ENCODE measurements at places on chromosomes 7 and 10. TPM values are rescaled to one million over a fixed set of nuclear protein-coding genes. Genes with fewer than 3 reads are reported as not detected.
A peak's percentile ranks its signal among the peaks of the same experiment; 100 is the strongest.

SEMA3E gene
- 0.27 TPM for total RNA-seq

SPDYE1 gene
- total RNA-seq, result not detected

GRCh38 chr7:12583176-12583575, 12.7 kb downstream of the SCIN start:
- no peak for DNase-seq

UNC5B gene
- 15.6 TPM for total RNA-seq

GRCh38 chr7:112866424-112866823, 76.2 kb upstream of the TMEM168 start:
- DNase-seq, result no peak

RBM28 gene
- total RNA-seq, result 35.7 TPM

DNA sequence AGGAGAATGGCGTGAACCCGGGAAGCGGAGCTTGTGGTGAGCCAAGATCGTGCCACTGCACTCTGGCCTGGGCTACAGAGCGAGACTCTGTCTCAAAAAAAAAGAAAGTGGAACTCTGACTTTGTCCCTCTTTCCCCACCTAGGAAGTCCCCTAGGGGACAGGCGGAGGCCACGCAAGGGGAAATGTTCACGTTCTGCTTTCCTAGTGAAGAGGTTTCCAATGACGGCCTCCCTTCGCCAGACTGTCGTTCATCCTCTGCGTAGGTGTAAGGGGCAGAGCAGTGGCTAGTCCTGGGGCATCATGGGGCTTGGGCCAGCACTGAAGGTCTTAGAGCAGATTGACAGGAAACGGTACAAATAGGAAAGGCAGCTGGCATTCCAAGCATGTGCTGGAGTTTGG, 30.6 kb downstream of the SUFU start:
- no peak for DNase-seq

GRCh38 chr7:28500138-28500537, 87.8 kb downstream of the CREB5 start:
- DNase-seq, result no peak

DNA sequence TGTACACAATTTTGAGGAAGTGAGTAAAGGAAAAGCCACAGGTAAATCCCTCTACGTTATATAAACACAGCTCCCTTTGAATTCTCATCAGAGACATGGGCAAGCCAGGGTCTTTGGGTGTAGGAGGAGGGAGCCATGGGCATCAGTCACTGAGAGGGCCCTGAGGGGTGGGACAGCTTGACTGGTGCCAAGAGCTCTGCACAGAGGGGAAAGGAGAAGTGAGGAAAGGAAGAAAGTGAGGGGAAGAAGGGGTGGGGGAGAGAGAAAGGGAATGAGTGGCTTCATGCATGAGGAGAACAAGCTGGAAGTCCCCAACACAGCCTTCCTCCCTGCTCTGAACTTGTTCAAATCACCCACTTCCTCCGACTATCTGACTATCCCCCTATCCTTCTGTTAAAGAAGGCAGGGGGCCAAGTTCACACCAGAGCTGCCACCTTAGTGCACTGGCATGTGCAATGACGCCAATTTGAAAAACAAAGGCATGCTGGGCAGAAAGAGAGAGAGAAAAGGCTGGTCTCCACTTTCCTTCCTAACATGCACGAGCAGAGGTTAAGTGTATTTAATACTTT, 16.4 kb upstream of the RNF148 start:
- DNase-seq, result no peak

DNA sequence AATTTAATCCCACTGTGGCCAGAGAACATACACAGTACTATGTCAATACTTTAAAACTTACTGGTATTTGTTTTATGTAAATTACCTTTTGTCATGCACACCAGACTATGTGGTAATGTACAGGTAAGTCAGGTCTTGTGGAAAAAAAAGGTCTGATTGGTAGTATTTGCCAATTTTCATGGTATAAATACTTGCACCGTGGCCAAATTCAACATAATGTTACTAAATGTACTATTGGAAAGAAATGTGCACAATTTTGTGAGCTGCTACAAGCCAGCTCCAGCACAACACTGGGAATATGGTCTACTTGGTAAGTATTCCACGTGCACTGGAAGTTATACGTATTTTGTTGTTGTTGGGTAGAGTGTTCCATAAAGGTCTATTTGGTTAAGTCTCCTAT, 392.5 kb downstream of the RPS24 start:
- no peak for DNase-seq

DNA sequence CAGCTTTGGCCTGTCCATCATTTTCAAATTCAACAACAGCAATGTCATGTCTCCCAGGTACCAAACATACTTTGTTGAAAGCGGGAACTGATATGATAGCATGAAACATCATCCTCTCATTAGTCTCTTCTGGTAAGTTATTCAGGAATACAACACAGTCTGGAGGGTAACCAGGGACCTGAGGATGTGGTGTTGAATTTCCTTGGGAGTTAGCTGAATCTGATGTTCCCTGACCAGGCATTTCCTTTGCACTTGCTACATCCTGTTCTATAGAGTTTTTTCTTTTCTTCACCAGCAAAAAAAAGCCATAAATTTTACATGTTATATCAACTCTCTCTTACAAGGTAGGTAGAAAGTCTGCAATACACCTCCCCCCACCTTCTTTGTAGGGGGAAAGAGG, 97.8 kb upstream of the AFAP1L2 start:
- no peak for DNase-seq

KAZALD1 gene
- 5.1 TPM for total RNA-seq

DNA sequence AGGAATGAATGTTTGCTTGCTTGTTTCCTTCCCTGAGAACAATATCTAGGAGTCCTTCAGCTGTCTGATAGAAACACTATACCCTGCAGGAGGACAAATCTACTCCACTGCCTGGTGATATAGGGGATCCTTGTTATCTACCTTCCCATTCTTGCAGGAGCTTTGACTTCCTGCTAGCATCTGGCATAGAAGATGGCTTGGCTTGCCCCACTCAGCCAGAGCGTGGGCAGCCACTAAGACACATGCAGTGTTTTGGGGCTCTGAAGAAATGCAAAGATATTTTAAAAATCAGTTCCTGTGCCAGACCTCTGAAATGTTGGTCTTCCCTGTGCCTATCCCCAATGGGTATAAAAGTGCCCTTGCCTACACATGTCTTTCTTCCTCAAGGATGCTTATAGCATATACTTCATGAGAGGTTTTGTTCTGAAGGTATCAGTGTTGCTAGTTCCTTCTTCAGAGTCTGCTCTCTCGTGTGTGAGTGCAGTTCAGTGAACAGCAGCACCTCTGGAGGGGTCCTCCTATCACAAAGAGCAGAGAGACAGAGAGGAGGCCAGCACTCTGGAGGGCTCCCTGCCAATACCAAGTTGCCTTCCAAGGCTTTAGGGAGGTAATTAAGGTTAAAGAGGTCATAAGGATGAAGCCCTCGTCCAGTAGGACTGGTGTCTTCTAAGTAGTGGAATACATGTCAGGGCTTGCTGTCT, 149.1 kb upstream of the CALCR start:
- DNase-seq, result no peak

FFAR4 gene
- 0.08 TPM for total RNA-seq

TBRG4 gene
- 79.3 TPM for total RNA-seq

- DNase-seq, result no peak
Observed at GRCh38 chr10:58143944-58144343, 123.8 kb downstream of the IPMK start.

AKR1D1 gene
- total RNA-seq, result not detected

GRCh38 chr10:124070666-124071065, 22.7 kb downstream of the CHST15 start:
- DNase-seq, result no peak

GRCh38 chr7:138001529-138002095, at the start of gene CREB3L2:
TSS of gene CREB3L2 (minus strand) at chr7:138002086. CDS start at chr7:138001705, 381 bp downstream.
- DNase-seq, result peak; percentile 60

- no peak for DNase-seq
Observed at GRCh38 chr7:102063690-102064180, 222.9 kb upstream of the SH2B2 start.

GRCh38 chr10:98403812-98404504, 11.0 kb downstream of the PYROXD2 start:
- no peak for DNase-seq

TAF5 gene
- total RNA-seq, result 2.4 TPM

FGL2 gene
- 10.6 TPM for total RNA-seq

POM121L12 gene
- total RNA-seq, result not detected

GRCh38 chr7:30521532-30521931, 16.9 kb upstream of the GGCT start:
- DNase-seq, result peak; percentile 64

DNA sequence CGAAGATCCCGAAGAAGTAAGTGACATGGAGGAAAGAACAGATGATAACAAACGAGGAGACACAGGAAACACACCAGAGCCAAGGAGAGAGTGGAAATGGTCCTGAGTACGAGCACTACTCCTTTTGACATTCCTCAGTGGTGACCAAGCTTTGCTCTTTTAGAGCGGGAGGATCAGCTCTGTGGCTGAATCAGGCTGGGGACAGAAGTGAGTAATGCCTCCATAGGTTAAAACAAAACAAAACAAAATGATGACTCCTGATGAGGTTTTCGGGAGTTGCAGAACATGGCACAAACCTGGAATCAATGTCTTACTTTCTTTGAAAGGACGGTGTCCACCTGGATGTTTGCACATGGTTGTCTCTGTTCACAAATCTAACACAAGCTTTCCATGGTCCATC, 30.3 kb upstream of the TCF7L2 start:
- DNase-seq, result no peak

- DNase-seq, result no peak
Observed at GRCh38 chr7:115708013-115708341, 322.6 kb downstream of the TFEC start.

ARF5 gene
- 67.2 TPM for total RNA-seq

ZC3HAV1 gene
- 6.8 TPM for total RNA-seq

DNA sequence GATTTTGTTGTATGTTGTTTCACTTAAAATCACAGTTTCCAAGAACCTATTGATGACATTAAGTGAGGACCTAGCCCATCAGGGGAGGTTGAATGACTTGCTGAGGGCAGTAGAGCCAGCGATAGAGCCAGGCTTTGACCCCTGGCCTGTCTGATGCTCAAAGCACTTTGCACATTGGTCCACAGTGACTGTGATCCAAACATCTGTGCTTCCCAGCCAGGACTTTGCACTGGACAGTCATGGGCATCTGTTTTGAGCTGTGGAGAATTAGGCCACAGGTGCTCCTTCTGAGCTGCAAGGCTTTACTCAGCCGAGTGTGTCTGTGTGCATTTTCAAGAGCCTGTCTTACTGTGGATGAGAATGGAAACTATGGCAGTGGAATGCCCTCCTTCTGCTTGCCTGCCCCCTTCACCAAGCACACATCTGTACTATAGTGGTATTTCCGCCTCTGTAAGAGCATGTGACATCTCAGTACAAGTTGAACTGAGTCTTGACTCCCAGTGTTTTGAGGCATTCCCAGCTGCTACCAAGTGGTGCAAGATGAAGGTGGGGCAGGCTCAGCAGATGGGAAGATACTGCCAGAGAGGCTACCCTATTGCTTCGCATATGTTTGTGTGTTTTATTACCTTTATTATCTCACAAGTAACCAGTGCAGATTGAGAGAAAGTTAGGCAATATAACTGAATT, 72.7 kb upstream of the AOAH start:
- no peak for DNase-seq

DNA sequence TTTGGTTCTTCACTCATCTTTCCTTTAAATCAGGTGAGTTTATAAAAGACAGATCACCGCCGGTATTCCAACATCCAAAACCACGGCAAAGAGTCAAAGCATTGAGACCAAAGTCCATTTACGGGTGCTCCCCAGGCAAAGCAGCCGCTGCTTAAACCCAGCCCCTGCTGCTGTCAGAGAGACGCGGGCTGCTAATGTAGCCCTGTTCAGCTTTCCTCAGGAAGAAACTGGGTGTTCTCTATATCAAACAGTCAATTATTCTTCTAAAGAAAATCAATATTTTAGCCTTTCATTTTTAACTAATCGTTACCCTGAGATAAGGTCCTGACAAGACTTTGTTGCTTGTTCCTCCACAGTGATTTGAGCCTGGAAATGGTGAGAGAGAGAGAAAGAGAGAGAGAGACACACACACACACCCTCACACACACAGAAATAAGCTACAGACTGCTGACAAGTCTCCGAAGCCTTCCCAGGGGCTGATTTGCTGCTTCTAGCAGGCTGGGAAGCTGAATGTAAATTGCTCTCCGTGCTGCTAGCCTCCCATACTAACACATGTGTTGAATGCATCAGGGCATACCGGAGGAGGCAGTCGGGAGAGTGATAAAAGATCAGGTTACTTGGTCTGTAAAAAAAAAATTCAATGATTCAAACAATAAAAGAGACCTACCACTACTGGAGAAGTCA, 183.0 kb upstream of the ANK3 start:
- DNase-seq, result peak; percentile 18

PNLIPRP1 gene
- total RNA-seq, result not detected

GRCh38 chr7:133679977-133680376, 427.1 kb downstream of the EXOC4 start:
- DNase-seq, result no peak

DNA sequence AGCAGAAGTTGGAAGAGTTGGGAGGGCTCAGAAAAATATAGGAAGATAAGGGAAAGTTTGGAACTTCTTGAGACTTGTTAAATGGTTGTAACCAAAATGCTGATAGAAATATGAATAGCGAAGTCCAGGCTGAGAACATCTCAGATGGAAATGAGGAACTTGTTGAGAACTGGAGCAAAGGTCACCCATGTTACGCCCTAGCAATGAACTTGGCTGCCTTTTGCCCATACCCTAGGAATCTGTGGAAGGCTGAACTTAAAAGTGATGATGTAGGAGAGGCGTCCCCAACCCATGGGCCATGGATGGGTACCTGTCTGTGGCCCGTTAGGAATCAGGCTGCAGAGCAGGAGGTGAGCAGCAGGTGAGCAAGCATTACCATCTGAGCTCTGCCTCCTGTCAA, 347.8 kb downstream of the ARL4A start:
- DNase-seq, result no peak

DNA sequence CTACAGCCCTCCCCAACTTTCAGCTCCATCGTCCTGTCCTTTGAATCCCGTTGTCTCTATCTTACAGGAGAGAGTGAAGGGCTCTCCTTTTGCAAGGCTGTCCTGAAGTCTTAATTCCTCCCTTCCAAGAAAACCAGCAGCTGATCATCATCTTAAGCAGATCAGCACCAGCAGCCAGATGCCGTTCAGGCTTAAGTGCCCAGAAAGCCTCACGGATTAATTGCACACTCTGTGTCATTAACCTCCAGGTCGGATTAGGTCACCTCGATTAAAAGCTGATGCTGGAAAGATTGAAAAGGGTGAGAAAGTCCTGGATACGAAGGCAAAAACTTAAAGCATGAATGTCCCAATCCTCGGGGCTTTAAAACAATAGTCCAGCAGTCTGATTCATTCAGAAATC, 24.8 kb upstream of the ADARB2 start:
- no peak for DNase-seq

- no peak for DNase-seq
Observed at GRCh38 chr7:154409703-154410311, 357.6 kb downstream of the DPP6 start.

- DNase-seq, result peak; percentile 25
Observed at GRCh38 chr7:127587663-127588018, 570 bp upstream of the ARF5 start.

Measured in left ventricle myocardium inferior (tissue), 1 donor.